ENCODE measurements at places on chromosomes 11 and 22.

DNA sequence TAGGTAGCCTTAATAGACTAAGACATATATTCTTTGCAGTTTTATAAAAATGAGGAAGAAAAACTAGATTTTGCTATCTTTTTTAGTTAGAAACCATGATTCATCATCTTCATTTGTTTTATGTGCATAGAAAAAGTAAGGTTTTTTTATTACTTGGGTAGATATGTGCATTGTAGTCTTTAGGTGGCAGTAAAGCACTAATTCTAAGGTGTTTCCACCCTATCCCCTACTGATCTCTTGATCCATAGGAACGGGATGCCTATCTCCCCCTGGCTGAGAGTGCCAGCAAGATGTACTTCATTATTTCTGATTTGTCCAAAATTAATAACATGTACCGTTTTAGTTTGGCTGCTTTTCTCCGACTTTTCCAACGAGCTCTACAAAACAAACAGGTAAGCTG is 148.1 kb downstream of the DYNC2H1 start:
- DNase-seq = peak; percentile 10

GRCh38 chr22:23103199-23103954 is 33.1 kb downstream of the GNAZ start:
- no peak for DNase-seq

DNA sequence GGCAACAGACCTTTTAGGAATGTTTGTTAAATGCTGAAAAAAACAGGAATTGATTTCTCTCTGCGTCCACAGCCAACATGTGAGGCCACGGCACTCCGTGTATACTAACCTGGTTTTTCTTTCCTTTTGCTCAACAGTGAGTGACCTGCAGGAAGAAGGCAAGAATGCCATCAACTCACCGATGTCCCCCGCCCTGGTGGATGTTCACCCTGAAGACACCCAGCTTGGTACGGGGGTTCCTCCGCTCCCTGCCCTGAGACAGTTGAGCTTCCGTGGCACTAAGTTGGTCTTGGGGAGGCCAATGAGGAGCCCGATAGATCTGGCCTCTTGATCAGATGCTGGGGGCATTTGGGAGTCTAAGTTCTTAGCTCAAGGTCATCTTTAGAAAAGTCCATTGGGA is 69.7 kb downstream of the PARVB start:
- DNase-seq = no peak

- no peak for DNase-seq
Observed at GRCh38 chr22:24761888-24762675, 12.4 kb downstream of the PIWIL3 start.

GRCh38 chr11:111063726-111064517 is 181.6 kb upstream of the POU2AF2 start:
- peak; percentile 67 for DNase-seq

- no peak for DNase-seq
Observed at GRCh38 chr11:124674168-124674517, 439 bp downstream of the SPA17 start.

DNA sequence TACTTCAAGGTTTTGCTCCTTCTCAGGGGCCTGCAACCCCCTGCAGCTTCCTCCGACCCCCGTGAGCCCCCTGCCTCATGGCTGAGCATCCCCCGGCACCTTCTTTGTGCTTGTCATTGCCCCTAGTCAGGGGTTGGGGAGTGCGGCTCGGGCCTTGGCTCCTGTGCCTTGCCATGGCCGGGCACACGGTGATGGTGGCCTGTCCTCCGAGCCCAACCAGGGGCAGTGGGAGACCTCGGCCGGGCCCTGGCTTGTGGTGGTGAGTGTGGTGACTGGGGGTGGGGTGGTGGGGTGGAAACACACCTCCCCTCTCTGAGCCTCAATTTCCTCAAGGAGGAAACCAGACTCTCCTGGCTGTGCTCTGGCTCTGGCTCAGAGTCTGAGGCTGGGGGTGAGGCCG is 1.5 kb upstream of the MRGPRG start:
- DNase-seq = peak; percentile 6

GRCh38 chr11:73107597-73107996 is 34.5 kb downstream of the FCHSD2 start:
- DNase-seq = no peak

- no peak for DNase-seq
Observed at GRCh38 chr22:41132550-41132949, 40.2 kb downstream of the EP300 start.

- no peak for DNase-seq
Observed at GRCh38 chr22:31901388-31902137, 42.8 kb upstream of the YWHAH start.

GRCh38 chr11:125569915-125570621 is 791 bp downstream of the EI24 start:
- DNase-seq = peak; percentile 14

- peak; percentile 48 for DNase-seq
Observed at GRCh38 chr11:18384157-18384641, 10.2 kb upstream of the LDHA start.

- no peak for DNase-seq
Observed at GRCh38 chr11:30499940-30500339, 86.2 kb downstream of the MPPED2 start.

DNA sequence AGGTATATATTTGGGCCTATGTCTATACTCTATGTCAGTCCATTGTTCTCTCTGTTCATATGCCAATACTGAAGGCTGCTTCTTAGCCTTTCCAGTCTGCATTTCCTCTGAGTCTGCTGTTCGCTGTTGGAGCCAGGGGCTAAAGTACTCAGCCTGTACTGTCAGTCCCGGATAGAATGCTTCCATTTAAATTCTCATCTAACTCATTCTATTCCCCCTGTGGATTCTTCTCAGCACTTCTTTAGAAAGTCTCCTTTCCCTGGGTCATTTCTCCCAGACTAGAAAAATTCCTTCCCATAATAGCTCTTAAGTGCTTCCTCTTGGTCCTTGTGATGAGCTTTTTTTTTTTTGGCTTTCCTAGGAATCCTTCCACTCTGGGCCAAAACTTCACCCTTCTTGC is 293.1 kb downstream of the KIRREL3 start:
- DNase-seq = no peak

DNA sequence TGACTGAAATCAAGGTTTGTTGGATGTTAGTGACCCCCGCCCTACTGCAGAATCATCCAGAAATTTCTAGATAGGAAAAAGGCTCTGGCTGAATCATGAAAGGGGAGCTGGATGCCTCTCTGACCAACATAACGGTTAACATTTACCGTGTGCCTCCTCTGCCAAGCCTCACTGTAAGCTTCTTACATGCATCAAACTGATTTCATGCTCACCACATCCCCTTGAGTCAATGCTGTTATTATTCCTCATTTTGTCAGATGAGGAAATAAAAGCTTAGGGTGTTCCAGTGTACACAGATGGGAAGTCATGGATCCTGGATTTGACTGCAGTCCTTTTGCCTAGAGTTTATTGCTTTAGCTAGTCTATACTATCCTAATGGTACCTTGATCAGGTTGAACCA is 5.9 kb upstream of the HMOX1 start:
- DNase-seq = no peak

GRCh38 chr11:128194216-128194615 is 393.1 kb downstream of the ETS1 start:
- DNase-seq = no peak

DNA sequence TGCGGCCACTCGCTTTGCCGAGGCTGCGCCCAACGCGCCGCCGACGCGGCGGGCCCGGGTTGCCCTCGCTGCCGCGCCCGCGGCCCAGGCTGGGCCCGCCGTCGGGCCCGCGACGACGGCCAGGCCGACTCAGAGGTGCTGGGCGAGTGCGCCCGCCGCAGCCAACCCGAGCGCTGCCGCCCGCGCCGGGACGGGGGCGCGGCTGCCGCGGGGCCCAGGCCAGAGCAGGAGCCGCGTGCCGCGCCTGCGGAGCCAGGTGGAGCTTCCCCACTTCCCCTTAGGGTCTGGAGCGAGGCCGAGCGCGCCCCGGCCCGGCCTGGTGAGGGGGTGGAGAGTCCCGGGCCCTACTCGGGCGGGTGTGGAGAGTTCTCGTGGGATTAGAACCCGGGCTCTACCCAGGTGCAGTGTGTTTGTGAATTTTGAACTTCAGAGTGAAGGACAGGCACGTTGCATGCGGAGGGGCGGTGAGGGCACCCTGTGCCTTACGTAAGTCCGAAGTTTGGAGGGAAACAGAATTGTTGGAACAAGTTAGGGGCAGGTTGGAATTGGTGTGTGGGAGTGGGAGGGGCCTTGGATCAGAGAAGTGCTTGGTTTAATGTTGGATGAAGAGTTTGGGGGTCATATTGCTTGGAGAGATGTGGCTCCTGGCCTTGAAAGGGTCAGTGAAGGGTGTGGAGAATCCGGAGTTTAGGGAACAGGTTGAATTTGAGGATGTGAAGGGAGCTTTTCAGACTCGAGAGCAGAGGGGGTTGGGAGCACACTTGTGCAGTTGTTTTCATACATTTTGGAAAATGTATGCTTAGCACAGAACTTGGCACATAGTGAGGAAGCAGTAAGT is 697 bp downstream of the RNF169 start:
- peak; percentile 72 for DNase-seq

GRCh38 chr11:128891913-128892398 is 800 bp downstream of the KCNJ5 start:
- DNase-seq = no peak

GRCh38 chr22:30649430-30650007 is 13.9 kb downstream of the SLC35E4 start:
- peak; percentile 89 for DNase-seq

DNA sequence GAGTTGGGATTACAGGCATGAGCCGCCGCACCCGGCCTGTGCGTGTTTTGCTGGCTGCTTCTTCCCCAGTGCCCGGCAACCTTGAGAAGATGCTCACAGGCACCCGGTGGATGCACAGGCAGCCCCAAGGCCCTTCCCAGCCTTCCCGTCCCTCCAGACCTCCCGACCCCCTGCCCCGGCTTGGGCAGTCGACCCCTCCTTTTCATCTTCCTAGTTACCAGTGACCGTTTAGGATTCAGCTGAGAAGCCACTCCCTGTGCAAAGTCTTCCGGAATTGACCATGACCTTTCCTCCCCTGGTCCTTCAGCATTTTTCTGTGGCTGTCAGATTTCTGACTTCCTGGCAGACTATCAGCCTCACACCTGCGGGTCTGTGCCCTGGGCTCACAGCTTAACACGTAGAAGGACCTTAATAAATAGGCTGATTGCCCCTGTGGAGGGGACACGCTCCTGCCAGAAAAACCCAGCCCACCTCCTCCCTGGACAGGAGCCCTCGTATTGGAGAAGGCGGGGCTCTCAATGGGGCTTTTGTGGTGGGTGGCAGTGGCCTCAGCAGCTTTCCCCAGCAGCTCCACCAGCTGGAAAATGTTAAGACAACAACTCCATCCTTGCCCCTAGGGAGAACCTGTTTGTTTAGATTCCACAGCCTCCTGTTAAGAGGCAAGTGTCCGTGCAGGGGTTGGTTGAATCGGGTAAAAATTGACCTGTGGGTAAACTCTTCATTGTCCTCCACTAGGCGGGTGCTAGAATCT is 10.4 kb upstream of the ANO1 start:
- DNase-seq = no peak

- peak; percentile 67 for DNase-seq
Observed at GRCh38 chr11:35145271-35145670, 6.3 kb downstream of the CD44 start.

DNA sequence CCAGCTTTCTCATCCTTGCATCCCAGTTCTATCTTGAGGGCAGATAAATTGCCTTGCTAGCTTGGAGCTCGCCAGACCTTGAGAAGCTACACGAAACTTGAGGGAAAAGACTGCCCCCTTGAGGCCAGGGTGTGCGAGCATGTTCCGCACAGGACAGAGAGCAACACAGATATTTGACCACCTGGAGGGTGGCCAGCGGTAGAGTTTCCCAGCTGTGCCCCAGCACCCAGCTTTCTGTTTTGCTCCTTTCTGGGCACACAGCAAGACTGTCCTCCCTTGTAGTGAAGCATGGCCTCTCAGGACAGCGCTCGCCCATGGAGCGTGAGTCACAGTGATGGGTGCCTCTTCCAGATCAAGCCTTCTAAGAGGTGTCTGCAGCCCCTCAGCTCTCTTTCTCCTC is 23.5 kb downstream of the SPATA19 start:
- no peak for DNase-seq

DNA sequence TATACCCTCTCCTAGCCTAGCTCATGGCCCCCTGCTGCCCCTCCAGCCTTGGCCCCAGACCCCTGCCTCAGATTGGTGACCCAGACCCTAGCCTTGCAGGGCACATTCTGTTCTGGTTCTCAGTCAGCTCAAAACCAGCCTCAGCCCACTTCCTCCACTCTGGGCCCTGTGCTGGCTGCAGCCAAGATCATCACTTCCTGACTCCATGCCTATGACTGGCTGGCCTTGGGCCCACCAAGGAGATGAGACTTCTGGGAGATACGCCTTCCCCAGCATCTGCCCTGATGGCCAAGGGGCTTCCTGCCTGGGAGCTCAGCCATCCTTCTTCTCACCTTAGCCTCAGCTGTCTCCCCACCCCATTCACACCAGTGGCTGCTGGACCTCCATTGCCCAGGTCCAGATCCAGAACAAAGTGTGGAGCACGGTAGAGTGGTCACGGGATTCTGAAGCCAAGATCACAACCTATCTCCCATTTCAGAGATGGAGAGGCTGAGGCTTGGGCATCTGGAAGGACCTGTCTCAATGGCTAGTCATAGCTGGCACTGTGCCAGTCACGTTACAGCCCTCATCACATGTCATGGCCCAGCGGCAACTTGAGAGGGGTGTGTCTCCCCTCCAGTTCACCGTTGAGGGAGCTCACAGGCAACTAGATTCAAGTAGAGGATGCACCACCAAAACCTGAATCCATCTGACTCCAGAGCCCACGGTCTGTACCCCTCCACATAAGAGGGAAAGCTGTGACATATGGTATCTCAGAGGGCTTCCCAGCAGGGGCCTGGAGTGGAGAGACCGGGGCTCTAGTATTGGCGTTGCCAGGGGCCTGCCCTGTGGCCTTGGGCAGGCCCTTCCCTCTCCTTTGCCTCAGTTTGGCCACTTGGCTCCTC is 43.0 kb upstream of the KLHL35 start:
- no peak for DNase-seq

GRCh38 chr11:86243396-86243795 is 1.2 kb upstream of the EED start:
- no peak for DNase-seq

GRCh38 chr22:20853236-20853660 is 5.4 kb downstream of the PI4KA start:
- no peak for DNase-seq

GRCh38 chr11:96134602-96135001 is 208.4 kb downstream of the MAML2 start:
- no peak for DNase-seq

DNA sequence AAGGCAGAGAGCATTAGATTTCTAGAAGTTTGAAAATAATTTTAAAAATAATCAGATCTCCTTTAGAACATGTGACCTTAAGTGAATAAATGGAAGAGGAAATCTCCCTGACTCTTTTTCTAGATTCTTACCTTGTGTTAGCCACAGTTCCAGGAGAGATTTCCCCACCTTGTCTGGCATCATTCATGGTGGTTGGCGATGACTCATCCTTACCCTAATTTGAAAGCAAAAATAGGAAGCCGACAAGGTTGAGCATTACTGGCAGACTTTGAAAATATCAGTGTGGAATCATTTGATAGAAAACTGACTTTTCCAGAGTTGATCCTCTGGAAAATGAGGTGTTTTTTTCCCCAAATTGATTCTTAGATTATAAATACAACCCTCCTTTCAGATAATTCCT is 48.1 kb downstream of the CNTN5 start:
- DNase-seq = no peak
